ENCODE measurements at places on chromosomes 1 and 21.

GRCh38 chr1:228740543-228741317 is 5.5 kb downstream of the RHOU start:
- no peak for DNase-seq

GRCh38 chr1:90911353-90911752 is 110.5 kb downstream of the ZNF644 start:
- no peak for DNase-seq

DNA sequence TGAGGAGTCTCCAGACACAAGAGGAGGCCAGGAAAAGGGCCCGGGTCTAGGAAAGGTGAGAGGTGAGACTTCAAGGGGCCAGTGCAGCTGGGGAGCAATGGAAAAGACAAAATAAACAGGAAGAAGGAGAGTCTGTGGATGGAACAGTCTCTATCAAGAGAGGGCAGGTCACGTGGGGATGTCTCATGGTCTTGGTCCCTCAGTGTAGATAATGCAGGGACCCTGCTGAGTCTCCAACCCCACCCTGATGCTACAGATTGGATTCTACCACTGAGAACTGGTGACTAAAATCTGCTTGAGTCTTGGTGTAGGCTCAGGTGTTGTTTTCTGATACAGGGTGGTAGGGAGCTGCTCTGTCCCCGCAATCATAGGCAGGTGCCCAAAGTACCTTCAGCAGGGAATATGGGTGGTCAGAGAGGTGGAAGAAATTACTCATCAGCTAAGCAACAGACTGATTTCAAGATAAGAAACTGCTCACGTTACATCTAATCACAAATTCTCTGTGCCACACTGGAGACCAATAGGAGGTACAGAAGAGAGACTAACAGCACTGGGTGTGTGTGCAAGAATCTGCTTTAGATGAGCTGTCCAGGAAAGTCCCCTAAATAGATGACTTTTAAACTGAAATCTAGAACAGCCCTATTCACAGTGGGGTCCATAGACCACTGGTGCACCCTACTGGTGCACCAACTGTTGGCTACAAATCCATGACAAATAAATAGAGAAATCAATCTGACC is 101.5 kb upstream of the TLR5 start:
- no peak for DNase-seq

DNA sequence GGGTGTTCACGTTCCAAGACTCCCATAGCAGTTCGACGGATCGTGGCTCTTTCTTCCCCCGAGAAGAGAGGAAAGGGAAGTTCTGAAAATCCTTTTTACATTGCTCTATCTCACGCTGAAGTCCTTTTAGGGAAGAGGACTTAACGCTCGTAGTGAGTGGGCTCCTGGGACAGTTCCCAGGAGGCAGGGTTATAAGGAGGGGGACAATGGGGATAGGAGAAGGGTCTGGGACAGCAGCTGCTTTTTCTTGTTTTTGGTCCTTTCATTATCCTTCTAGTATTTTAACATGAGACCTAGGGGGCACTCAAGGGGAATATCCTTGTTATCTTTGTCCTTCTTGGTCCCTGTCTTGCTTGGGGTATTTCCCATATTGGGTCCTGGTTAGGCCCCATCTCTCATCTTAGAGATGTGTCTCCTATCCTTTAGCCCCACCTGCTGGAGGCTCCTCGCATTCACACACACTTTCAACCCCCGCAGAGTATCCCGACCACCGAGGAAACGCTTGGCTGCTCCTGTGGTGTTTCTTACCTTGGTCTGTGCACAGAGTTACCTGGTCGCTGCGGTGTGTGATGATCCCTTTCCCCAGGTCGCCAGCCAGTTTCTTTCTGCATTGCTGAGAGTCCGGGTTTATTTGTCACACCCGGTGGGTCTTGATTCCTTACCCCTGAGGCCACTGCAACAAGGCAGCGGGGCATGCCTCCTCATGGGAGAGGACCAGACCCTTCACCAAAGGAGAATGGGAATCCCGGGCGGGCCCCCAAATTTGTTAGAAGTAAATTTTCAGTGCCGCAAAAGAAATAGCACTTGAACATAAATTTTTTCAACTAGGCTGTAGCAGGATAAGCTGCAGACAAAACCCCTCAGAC is 29.7 kb downstream of the SCCPDH start:
- peak; percentile 40 for DNase-seq

- no peak for DNase-seq
Measured at GRCh38 chr1:235270625-235271024, 57.4 kb downstream of the ARID4B start.

- DNase-seq, result no peak
Measured at GRCh38 chr1:67647814-67648358, 37.1 kb upstream of the GADD45A start.

GRCh38 chr1:158509471-158510156 is 37.6 kb downstream of the OR10R2 start:
- DNase-seq, result no peak

DNA sequence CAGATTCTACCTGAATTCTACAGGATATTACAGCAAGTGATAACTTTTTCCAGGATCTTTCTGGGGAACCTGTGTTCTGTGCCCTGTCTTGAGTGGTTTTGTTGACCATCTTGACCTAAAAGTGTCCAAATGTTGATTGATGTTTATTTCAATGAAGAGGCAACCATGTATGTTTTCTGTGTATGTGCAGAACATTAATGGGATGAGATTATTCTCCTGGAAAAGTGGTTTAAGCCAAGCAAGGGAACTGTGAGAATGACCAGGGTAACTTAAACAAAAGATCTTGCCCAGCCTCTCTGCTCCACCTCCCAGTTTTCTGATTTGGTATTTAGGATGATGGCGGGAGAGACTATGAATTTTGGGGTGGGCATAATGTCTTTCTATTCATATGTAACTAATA is 1.0 kb upstream of the SAMD13 start:
- no peak for DNase-seq

DNA sequence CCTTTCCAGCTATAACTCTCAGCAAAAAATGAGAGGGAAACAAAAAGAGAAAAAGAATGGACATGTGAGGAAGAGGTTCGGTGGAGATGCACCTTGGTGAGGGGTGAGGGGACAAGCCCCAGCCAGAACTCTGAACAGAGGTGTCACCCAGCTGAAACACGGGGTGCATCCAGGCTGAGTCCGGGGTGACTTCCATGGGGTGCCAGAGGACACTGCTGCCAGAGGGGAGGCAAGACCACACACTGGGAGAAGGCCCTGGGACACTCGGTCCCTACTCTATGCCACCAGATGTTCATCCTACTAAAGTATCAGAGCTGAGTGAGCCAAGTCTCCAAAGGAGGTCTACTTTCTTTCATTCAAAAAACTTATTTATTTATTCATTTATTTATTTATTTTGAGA is 36.1 kb upstream of the PPP1R15B start:
- DNase-seq, result no peak

DNA sequence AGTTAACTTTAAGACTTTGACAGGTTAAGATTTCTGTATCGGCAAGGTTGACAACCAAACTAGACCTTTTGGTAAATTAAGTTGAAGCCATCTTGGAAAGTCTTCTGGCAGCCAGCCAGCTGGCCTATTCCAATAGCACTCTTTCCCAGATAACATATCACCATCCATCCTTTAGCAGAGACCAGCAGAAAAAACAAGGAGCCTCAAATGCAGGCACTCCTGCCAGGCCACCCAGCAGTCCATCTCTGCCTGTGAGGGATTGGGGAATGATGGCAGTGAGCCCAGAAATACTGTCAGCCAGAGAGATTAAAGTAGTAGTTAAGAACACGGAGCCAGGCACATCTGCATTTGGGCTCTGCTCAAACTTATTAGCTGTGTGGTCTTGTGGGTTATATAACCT is 19.4 kb downstream of the ZBTB40 start:
- DNase-seq, result no peak

GRCh38 chr1:51675177-51675780 is 58.4 kb downstream of the OSBPL9 start:
- DNase-seq, result no peak

DNA sequence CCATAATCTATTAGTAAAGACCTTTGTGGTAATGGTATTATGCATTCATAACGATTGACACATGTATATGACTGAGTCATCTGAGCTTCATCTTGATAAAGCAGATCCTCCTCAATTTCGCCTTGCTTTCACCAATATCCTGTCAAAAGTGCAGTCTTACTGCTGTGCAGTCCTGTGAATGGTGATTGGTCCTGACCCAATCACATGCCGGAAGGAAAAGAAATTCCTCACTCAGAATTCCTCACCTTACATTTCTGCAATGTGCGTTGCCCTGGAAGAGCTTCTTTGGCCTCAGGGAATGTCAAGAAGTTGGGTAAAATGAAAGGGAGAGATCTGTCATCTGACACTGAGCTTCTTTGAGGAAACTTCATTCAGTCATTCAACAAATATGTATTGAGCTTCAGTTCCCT is 121.0 kb upstream of the TSPAN2 start:
- no peak for DNase-seq

DNA sequence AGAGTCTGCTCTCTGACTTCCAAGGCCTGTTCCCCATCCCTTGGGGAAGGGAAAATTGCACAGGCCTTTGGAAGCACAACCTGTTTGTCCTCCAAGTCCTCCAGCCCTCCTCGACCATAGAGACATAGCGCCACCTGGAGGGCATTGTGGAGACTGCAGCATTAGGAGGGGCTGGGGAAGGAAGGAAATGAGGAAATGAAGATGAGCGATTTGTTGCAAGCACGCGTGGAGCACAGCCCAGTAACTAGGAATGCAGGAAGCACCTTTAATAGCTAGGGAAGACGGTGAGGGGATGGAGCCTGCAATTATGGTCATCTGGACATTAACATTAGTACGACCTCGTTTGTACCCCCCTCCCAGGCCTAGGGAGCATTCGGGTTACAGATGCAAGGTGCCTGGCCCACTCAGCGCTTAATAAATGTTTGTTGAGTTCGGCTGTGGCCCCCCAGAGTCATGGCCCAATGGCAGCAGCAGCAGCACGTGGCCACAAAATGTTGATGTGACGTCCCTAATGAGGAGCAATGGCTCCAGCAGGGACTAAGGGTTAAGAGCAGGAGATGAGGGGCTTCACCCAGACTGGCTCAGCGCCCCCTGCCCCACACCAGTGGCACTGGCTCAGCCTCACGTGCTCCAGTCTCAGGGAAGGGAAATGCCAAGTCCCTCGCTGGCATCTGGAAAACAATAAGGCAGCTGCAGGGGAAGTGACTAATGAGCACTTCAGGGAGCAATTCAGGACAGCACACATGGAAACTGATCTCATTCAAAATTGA is 8.0 kb upstream of the CAMK2N1 start:
- peak; percentile 85 for DNase-seq

DNA sequence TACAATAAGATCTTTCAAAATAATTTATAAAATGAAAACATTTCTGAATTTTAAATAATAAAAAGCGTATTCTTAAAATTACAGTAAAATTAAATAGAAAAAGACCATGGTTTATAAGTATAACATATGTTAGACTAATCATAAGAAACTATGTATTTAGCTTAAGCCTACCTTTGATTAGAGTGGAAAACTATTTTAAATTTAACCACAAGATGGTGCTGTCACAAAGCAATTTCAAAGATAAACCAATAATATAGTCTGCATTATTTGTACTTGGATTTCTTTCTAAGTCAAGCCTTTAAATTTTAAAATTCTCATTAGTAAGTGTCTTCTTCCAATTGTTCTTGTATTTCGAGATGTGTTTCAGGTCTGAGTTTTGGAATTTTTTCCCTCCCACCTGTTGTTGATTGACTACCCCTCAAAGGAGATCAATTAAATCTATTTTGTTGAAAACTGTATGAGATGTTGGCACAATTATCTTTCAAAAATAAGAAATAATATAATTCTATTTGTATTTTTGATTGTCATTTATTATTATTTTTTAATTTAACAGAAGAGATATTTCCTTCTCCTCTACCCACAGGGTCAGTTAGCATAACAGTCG is 459.8 kb downstream of the KCNT2 start:
- no peak for DNase-seq

DNA sequence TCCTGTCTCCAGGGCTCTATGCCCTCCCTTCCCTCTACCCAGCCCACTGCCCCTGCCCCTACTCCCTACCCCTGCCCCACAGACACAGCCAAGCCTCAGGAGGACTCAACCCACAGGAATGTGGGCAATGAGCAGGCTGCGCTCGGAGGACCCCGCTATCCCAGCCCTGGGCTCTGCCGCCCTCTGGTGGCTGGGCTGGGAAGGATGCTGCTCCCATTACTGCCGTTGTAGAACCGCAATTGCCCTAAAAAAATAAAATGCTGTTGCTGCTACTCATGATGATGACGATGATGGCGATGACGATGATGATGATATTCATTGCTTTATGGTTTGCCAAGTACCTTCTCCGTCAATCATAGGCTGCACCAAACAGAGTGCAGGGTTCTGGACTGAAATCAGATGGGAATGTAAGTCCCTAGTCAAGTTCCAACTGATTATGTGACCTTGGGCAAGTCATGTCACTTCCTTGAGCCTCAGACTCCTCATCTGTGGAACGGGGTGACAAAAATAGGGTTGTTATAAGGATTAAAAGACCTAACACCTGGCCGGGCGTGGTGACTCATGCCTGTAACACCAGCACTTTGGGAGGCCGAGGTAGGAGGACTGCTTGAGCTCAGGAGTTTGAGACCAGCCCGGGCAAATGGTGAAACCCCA is 24.6 kb downstream of the ARHGEF19 start:
- no peak for DNase-seq

- DNase-seq, result no peak
Measured at GRCh38 chr1:9434247-9435152, 104.8 kb upstream of the SLC25A33 start.

DNA sequence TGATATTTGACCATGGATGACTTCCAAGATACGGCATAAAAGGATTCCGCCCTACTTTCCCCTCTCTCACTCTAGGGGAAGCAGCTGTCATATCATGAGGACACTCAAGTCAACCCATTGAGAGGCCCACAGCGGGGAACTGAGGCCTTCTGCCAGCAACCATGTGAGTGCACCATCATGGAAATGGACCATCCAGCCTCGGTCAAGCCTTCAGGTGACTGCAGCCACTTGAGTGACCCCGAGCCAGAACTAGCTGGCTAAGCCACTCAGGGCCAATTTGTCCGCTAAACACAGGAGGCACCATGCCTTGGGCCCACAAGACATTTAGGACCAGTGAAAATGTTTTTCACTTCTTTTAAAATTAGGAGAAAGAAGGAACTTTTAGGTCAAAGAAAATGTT is 11.1 kb upstream of the GJB5 start:
- DNase-seq, result no peak

DNA sequence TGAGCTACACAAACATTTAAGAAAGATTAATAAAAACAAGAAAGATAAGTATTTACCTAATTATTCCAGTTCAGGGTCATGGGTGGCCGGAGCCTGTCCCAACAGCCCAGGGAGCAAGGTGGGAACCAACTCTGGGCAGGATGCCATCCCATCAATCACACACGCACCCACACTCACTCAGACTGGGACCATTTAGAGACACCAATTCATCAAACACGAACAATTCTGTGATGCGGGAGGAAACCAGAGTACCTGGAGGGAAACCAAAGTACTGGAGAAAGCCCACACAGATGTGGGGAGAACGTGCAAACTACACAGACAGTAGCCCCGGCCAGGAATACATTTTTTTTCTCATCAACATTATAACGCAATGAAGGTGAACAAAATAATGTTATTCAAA is 16.2 kb downstream of the WASF2 start:
- no peak for DNase-seq

GRCh38 chr21:25901330-25901979 is 166.7 kb downstream of the GABPA start:
- DNase-seq, result no peak

- no peak for DNase-seq
Measured at GRCh38 chr1:223729906-223730305, 17.6 kb downstream of the CAPN2 start.

Data from HuH-7.5 (cell line).